Heart left ventricle (tissue), 16 donors: ENCODE measurements at places on chromosomes 1 and 21.

DNA sequence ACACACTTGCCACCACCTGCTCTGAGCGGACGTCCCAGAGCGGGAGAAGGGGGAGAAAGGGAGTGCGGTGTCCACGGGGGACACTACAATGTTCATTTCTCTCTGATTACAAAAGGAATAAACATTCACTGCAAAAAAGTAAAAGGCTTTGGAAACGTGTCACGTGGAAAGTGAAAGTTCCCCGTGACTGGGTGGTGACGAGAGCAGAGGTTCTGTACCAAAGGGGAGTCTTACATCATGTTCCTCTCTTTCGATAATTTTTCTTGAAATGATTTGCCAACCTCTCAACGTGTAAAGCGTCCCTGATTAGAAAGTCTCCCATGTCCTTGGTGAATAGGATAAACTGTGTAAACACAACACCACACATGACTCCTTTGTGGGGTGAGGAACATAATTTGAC, 22.0 kb upstream of the PRDM15 start:
- H3K36me3 ChIP-seq: peaks cover 79% of the 10 kb centered on the region
- no peak overlapping the region for H3K4me3 ChIP-seq
- no peaks in the 10 kb centered on the region for H3K27me3 ChIP-seq
- H3K27ac ChIP-seq: no peak overlapping the region
- DNase-seq: no peak

GRCh38 chr1:72932025-72932424, 649.7 kb upstream of the NEGR1 start:
- no peak for DNase-seq
- no peak overlapping the region for H3K27ac ChIP-seq
- no peaks in the 10 kb centered on the region for H3K36me3 ChIP-seq
- no peaks in the 10 kb centered on the region for H3K27me3 ChIP-seq

DNA sequence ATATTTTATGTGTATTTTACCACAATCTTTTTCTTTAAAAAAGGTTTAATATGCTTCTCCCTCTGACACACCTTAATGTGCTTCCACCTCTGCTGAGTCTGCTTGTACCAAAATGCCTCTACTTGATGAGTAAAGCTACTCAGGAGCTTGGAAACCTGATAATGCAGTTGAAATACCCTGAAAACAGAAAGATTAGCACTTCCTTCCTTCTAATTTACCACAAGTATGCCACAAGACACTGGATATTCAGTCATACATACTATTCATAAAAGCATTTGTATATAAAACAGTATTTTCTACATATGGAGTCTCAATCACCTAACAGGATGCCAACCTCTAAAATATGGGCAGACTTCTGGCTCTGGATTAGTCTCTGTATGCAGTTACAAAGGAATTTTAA, 55.0 kb downstream of the SLC35D1 start:
- H3K4me3 ChIP-seq: no peak overlapping the region
- H3K4me1 ChIP-seq: peaks cover 23% of the 10 kb centered on the region
- H3K27ac ChIP-seq: no peak overlapping the region
- DNase-seq: no peak

GRCh38 chr1:224631462-224632115, 15.5 kb downstream of the CNIH3 start:
- no peaks in the 10 kb centered on the region for H3K4me1 ChIP-seq
- DNase-seq: no peak
- no peak overlapping the region for H3K27ac ChIP-seq
- H3K27me3 ChIP-seq: no peaks in the 10 kb centered on the region
- H3K4me3 ChIP-seq: no peak overlapping the region

- no peak for DNase-seq
- peak overlapping the region; percentile 8 for H3K4me3 ChIP-seq
- H3K27ac ChIP-seq: peak overlapping the region; percentile 84
- H3K4me1 ChIP-seq: peaks cover 25% of the 10 kb centered on the region
- no peaks in the 10 kb centered on the region for H3K36me3 ChIP-seq
- no peaks in the 10 kb centered on the region for H3K27me3 ChIP-seq
These were observed 1.4 kb downstream of the PFKFB2 start for GRCh38 chr1:207054491-207054890.

GRCh38 chr1:44835738-44836675, 7.0 kb downstream of the PTCH2 start:
- no peaks in the 10 kb centered on the region for H3K27me3 ChIP-seq
- H3K4me1 ChIP-seq: no peaks in the 10 kb centered on the region
- H3K27ac ChIP-seq: no peak overlapping the region
- H3K36me3 ChIP-seq: no peaks in the 10 kb centered on the region

- H3K27ac ChIP-seq: no peak overlapping the region
- DNase-seq: peak; percentile 36
- H3K4me1 ChIP-seq: no peaks in the 10 kb centered on the region
These were observed 260.5 kb downstream of the PRDM2 start for GRCh38 chr1:13960375-13960987.

DNA sequence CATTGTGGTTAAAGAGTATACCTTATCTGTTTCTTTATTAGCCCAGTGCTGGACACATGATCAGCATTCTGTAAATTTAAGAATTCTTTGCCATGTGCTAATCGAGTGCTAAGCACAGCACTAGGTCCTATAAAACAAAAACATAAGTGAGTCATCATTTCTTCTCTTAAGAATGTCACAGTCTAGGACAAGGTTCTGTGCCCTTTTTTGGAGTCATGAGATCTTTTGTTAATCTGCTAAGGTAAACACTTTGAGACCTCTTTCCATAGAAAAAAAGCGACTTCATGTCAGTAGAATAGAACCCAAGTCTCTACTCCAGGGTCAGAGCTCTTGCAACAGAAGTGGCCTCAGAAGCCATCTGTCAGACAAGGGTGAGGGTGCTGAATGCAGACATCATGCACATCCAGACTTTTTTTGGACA, 70.0 kb upstream of the NFIA start:
- no peak overlapping the region for H3K27ac ChIP-seq
- H3K27me3 ChIP-seq: no peaks in the 10 kb centered on the region
- H3K4me1 ChIP-seq: peaks cover 13% of the 10 kb centered on the region
- no peak overlapping the region for H3K4me3 ChIP-seq
- DNase-seq: no peak

- H3K4me3 ChIP-seq: no peak overlapping the region
- no peaks in the 10 kb centered on the region for H3K27me3 ChIP-seq
- no peak overlapping the region for H3K27ac ChIP-seq
- DNase-seq: no peak
These were observed 159.0 kb upstream of the GALNT2 start for GRCh38 chr1:229907884-229908638.

- no peaks in the 10 kb centered on the region for H3K4me1 ChIP-seq
- DNase-seq: no peak
- no peaks in the 10 kb centered on the region for H3K36me3 ChIP-seq
- H3K27ac ChIP-seq: no peak overlapping the region
- H3K4me3 ChIP-seq: no peak overlapping the region
- no peaks in the 10 kb centered on the region for H3K27me3 ChIP-seq
These were observed 533.7 kb upstream of the DAB1 start for GRCh38 chr1:57957576-57957975.

GRCh38 chr1:153827168-153827964, 52.2 kb downstream of the SLC27A3 start:
- H3K27ac ChIP-seq: no peak overlapping the region
- DNase-seq: no peak
- H3K36me3 ChIP-seq: peaks cover 42% of the 10 kb centered on the region
- H3K4me3 ChIP-seq: no peak overlapping the region
- no peaks in the 10 kb centered on the region for H3K27me3 ChIP-seq

GRCh38 chr1:207282496-207283380, 38.7 kb upstream of the CD55 start:
- H3K4me3 ChIP-seq: no peak overlapping the region
- H3K27ac ChIP-seq: no peak overlapping the region
- no peaks in the 10 kb centered on the region for H3K27me3 ChIP-seq
